ENCODE measurements at places on chromosomes 5 and 9. TPM values are rescaled to one million over a fixed set of nuclear protein-coding genes. Genes with fewer than 3 reads are reported as not detected.

DNA sequence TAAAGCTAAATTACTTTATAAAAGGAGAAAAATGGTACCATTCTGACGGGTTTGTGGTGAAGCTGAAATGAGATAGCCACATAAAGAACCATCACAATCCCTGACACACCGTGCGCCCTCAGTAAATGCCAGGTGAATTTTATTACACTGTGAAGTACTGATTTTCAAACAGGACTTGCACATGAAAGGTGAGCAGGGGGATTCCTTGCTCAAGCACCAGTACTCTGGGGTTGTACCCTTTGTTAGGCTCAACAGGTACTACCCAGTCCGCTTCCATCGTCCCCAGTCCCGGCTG, 419 bp upstream of the RABGAP1 start:
- no peak for DNase-seq

- DNase-seq: no peak
These were observed 1.7 kb downstream of the SLC1A3 start for GRCh38 chr5:36607838-36608783.

GRCh38 chr9:15640121-15640520, 87.3 kb downstream of the CCDC171 start:
- no peak for DNase-seq

GRCh38 chr9:86946201-86947145, 833 bp downstream of the GAS1 start:
- DNase-seq: peak; percentile 75

GRCh38 chr9:123336449-123336848, 19.5 kb upstream of the CRB2 start:
- no peak for DNase-seq

PLPP7 gene
- polyA plus RNA-seq: 1.2 TPM

FBXO4 gene
- 3.5 TPM for polyA plus RNA-seq

- no peak for DNase-seq
These were observed 192.9 kb downstream of the RAB3C start for GRCh38 chr5:58775701-58776262.

DNA sequence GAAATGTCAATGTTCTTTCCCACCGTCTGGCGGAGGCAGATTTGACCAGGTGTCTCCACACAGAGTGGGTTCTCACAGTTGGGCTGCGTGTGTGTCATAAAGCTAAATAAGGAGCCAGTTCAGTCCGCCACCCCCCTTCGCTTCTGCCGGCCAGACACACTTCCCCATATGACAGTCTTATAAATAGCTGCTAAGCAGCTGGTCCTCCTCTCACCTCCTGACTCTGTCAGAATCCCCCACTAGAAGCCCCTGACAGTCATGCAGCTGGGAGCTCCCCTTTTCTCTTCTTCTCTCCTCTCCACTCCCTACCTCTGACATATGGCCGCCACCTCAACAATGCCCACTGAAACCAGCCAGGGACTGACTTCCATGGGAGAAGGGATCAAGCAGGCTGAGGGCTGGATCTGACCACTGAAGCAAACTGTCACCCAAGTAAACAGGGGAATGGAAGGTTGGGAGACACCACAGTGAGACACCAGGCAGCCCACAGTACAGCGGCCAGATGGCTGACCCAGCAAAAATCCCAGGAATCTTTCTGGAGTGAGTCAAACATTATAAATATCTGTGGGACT, 141.9 kb upstream of the EFNA5 start:
- DNase-seq: peak; percentile 86

GRCh38 chr5:69184621-69185020, 4.8 kb upstream of the CENPH start:
- no peak for DNase-seq

DNA sequence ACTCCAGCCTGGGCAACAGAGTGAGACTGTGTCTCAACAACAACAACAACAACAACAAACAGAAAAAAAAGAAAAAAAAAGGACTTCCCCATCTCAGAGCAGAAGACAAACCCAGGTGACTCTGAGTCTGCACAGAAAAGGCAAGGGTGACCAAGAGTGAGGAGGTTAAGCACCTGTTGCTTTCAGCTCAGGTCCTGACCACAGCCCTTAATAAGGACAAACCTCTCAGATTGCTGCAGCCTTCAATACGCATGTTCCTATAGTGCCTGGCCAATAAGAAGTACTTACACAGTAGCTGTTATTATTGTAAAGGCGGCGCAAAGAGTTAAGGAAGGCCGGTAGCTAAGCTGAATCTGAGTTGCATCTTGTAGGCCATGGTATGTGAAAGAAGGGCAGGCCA, 102.3 kb upstream of the MSX2 start:
- DNase-seq: no peak

- no peak for DNase-seq
These were observed 528.8 kb downstream of the IRX1 start for GRCh38 chr5:4124221-4124970.

DNA sequence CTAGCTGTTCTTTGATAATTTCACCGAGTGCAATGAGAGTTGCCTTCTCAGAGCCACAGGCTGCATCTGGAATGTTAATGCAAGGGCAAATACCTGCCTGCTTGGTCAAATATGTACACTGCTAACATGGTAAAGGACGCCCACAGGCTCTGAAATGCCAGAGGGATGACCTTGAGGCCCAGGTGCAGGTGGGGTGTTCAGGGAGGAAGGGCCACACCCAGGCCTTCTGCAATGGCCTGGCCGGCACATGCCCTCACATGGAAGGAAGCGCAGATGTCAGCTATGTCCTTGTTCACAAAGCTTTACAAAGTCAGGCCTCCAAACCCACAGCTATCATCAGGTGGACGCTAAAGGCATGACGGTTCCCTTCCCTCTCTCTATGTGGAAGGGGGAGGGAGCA, 48.6 kb downstream of the HRH2 start:
- no peak for DNase-seq

DMRTA1 gene
- not detected for polyA plus RNA-seq

DNA sequence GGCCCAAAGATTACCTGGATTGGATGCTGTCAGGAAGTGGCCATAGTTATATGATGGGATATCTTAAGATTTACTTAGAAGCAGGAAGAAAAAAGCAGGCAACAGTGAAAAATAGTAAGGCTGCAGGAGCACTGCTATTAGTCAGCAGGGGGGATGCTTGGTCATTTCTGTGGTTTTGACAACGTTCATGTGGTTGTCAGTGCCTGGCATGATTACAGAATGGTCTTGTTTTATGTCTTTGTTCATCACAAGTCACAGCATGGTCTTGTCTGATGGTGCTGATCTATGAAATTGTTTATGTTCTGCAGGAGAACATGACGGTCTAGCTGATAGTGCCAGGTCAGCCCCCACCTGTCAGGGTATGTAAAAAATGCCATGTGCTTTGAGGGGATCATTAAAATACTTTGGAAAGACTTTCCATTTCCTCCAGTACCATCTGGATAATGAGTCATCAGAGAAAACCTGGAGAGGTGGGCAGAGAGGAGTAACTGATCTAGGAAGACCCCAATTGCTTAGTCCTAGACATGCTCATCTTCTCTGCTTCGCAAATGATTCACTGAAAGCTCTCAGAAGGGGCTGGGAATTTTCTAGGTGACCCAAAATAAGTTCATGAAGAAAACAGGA, 48.5 kb downstream of the PLGRKT start:
- DNase-seq: peak; percentile 91

DNA sequence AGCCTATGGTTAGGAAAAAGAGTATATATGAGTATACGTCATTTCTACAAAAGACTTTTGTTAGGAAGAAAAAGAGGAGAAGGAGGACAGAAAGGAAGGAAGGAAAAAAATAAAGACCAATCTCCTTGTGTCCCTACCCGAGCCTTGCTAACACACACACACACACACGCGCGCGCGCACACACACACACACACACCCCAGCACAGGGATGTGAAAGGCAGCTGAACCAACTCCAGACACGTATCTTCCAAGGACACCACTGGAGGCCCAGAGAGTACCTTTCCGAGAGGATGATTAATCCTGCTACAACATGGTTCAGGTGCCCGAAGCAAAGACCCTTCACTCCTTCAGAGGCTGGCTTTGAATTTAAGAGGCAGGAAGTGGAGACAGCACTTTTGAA, 56.9 kb upstream of the GALNT10 start:
- no peak for DNase-seq

POU5F2 gene
- polyA plus RNA-seq: 0.02 TPM

GRCh38 chr5:72408603-72409002, 88.4 kb downstream of the PTCD2 start:
- peak; percentile 17 for DNase-seq

DNA sequence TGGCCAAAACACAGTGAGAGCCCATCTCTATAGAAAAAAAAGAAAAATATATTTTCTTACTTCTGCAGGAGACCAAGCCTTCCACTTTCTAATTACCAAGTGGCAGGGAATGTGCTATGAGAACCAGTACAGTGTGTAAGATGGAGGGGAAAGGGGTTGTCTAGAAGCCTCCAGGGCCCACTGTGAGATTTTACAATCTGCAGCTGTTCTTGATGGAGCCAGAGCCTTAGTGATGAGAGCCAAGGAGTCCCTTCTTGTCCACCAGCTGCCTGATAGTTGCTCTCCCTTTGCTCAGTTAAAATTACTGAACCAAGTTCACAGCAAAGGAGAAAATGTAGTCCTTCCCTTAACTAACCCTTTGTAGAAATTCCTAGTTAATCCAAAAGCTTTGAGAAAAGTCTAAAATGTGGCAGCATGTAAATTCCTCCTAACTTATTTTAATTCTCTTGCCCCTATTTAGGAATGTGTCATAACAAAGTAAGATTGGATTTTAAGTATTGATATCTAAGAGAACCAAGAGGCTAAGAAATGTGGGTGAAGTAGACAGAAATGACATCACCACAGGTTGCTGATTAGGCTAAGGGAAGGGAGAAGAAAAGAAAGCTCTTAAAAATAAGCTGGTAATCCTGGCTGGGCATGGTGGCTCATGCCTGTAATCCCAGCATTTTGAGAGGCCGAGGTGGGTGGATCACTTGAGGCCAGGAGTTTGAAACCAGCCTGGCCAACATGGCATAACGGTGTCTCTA, 19.3 kb downstream of the SRP19 start:
- no peak for DNase-seq

GRCh38 chr5:14153932-14154731, 11.0 kb downstream of the TRIO start:
- DNase-seq: peak; percentile 83

- DNase-seq: no peak
These were observed 237.3 kb downstream of the DRD1 start for GRCh38 chr5:175206669-175207068.

PCDHGB2 gene
- 2.4 TPM for polyA plus RNA-seq

GRCh38 chr5:154977409-154977808, 36.1 kb upstream of the KIF4B start:
- DNase-seq: peak; percentile 47

- DNase-seq: peak; percentile 92
These were observed 677.3 kb upstream of the RGMB start for GRCh38 chr5:98096155-98096554.

FBP2 gene
- not detected for polyA plus RNA-seq

PCDHGA8 gene
- 0.87 TPM for polyA plus RNA-seq

- no peak for DNase-seq
These were observed 194.4 kb downstream of the TAF11L14 start for GRCh38 chr5:17828681-17829080.
